ENCODE measurements at places on chromosomes 16 and 17. TPM values are rescaled to one million over a fixed set of nuclear protein-coding genes. Genes with fewer than 3 reads are reported as not detected.

RAP1GAP2 gene
- 22.5 TPM for total RNA-seq

PIK3R6 gene
- total RNA-seq, result not detected

KRT27 gene
- not detected for total RNA-seq

TBC1D3E gene
- total RNA-seq, result not detected
